EL (cell line): ENCODE measurements at places on chromosomes 3 and 15.
A peak's percentile ranks its signal among the peaks of the same experiment; 100 is the strongest.

- DNase-seq, result no peak
Observed at GRCh38 chr3:132984181-132984580, 54.0 kb upstream of the TMEM108 start.

DNA sequence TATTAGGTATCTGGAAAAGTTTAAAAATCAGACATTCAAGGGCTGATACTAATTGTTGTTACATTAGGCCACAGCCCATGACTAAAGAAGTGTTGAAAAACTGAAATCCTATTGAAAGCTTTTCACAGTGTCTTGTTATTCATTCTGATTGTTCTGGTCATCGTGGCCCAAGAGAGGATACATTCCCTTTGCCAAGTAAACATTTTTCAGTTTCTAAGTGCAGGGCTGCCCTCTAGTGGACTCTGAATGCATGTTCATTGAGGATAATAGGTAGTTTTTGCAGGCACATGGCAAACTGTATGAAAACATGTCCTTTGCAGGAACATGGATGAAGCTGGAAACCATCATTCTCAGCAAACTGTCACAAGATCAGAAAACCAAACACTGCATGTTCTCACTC, 181.1 kb downstream of the MYRIP start:
- DNase-seq, result peak; percentile 68

GRCh38 chr15:71425388-71425787, 310.1 kb downstream of the THSD4 start:
- no peak for DNase-seq

DNA sequence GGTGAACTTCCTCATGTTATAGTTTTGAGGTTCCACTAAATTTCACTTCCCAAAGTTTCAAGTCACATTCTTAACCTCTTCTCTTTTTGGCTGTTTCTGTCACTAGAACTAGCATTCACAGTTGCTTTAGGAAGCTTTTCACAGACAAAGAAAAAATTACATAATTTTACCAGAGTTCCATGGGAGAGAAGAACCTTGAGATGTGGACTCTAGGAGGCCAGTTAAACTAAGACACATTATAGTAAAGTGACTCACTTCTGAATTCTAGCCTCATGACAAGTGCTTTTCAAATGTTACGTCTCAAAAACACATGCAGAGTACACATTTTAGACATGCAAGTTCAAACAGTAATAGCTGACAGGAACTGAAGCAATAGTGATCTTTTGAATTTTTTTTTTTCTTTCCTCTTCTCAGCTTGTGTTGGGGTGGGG, 39.9 kb upstream of the LRTM1 start:
- peak; percentile 70 for DNase-seq

DNA sequence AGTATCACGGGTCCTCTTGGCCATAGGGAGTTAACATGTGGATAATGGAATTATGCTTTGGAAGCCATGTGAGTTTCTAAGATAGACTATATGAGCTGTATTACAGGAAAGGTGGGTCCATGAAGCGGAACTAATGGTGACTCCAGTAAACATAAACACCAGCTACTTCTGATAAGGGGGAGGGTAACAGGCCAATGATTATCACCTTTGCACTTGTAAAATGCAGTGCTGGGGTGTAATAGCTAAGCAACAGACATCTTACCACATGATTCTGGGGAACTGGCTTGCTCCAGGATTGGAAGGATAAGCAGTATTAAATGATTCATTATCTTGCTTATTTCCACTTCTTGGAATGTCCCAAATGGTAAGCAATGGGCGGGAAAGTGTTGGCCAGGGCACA, 61.4 kb upstream of the CD47 start:
- DNase-seq, result no peak

GRCh38 chr3:156705761-156706616, 31.6 kb downstream of the TIPARP start:
- no peak for DNase-seq

DNA sequence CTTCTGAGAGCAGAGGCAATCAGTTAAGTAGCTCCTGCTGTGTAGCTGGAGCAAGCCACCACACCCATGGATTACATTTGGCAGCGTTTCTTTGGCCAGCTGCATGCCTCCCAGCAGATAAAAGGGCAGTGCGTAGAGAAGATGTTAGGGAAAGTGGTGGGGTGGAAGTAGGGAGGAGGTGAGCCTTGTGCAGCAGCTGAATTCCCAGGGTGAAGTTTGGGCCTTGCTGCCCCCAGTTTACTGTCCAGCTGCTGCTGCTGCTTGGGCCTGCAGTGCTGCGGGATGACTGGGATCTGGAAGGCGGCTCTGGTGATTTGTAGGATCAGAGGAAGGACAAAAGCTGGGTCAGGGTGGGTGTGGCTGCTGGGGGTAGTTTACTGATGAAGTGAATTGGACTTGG, 318.7 kb upstream of the C2CD4B start:
- no peak for DNase-seq

- DNase-seq, result no peak
Observed at GRCh38 chr3:78642226-78643035, 1125.4 kb downstream of the ROBO1 start.

DNA sequence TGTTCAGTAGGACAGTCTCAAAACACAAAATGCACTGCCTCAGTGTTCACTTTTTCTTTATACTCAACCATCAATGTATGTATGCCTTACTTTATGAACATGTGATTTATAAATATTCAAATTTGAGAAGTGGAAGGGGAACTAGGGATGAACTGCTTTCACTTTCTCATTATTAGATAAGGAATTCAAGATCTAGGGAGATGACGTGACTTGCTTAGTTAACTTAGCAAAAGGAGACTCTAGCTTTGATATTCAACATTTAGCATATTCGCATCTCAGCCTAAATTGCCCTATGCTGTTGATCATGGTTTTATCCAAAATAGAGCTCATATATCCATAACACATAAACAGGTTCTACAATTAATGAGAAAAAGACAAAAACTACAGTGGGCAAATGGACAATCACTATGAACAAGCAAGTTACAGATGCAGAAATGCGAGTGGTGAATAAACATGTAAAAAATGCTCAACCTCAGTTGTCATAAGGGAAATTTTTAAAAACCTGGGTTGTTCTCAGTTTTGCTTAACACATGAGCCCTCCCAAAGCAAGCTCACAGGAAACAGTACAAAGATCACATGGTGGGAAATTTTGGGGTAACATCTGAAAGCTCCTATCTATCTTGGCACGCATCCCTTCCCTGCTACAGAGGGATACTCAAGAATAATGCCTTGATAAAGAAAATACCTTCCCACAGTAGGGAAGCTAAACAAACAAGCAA, 269.8 kb downstream of the THRB start:
- DNase-seq, result no peak

- no peak for DNase-seq
Observed at GRCh38 chr3:152760024-152760563, 74.8 kb upstream of the P2RY1 start.

GRCh38 chr3:17836919-17837318, 94.5 kb upstream of the TBC1D5 start:
- DNase-seq, result no peak

DNA sequence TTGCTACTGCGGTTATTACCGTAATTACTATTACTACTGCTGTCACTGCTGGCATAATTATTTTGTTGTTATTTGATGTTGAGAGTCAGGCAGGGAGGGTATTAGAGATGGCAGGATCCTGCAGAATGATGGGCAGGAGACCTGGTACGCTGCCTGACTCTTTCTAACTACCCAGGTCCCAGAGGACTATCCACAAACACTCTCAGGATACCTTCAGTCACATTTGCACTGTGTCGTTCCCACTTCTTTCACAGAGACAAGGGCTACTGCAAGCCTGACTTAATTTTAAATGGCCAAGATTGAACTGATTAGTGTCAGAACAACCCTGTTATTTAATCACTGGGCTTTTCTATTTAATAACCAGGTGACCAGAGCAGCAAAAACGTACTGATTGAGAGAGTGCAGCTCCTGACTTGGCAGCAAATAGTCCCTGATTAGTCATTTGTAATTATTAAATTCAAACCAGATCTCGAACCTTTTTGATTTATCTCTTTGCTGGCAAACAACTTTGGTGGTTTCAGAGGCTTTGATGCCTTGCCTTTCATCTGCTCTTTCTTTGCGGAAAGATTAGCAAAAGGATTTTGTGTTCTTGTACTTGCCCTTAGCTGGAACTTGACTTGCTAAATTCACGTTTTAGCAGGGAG, 88.8 kb upstream of the ARHGEF3 start:
- DNase-seq, result no peak

DNA sequence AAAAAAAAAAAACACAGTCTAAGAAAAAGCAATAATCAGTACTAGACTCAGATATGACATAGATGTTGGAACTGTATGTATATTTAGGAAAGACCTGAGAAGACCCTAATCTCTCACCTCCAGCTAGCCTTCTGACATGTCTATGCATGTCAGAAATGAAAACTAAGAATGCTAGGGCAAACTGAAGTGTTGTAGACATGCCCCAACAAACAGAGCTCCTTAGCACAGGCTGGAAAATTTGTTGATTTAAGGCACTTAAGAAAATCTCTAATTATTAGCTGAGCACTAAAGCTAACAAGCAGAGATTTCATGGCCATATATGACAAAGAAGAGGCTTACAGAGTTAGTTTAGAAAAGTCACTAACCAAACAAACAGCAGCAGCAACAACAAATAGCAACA, 45.5 kb upstream of the PRSS50 start:
- DNase-seq, result no peak

DNA sequence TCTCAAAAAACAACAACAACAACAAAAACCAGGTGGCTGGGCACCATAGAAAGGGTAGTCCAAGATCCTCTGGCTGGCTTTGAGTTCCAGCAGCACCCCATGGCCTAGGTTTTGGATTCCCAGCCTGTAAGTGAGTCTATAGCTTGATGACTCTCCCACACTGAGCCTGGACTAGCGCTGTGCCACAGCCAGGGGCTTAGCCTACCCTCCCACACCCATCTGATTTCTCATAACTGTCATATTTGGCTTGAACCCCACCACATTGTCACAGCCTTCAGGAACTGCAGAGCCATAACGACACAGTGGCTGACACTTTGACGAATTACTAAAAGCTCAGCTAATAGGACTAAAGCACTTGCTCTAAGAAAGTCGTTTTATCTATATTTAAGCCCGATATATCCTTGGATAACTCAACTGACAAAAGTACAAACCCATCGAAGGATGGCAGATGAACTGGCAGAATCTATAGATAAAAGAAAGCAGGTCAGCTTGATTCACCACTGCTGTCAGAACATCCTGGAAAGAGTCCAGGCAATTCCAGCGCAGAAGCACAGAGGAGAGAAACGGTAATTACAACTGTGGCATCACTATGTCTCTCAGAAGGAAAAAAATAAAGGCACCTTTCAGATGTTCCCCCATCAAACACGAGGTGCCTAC, 62.1 kb downstream of the HOMER2 start:
- DNase-seq, result no peak

- DNase-seq, result no peak
Observed at GRCh38 chr3:151871639-151872468, 1.6 kb upstream of the SUCNR1 start.

- DNase-seq, result peak; percentile 1
Observed at GRCh38 chr3:20739814-20740213, 553.8 kb upstream of the SGO1 start.

DNA sequence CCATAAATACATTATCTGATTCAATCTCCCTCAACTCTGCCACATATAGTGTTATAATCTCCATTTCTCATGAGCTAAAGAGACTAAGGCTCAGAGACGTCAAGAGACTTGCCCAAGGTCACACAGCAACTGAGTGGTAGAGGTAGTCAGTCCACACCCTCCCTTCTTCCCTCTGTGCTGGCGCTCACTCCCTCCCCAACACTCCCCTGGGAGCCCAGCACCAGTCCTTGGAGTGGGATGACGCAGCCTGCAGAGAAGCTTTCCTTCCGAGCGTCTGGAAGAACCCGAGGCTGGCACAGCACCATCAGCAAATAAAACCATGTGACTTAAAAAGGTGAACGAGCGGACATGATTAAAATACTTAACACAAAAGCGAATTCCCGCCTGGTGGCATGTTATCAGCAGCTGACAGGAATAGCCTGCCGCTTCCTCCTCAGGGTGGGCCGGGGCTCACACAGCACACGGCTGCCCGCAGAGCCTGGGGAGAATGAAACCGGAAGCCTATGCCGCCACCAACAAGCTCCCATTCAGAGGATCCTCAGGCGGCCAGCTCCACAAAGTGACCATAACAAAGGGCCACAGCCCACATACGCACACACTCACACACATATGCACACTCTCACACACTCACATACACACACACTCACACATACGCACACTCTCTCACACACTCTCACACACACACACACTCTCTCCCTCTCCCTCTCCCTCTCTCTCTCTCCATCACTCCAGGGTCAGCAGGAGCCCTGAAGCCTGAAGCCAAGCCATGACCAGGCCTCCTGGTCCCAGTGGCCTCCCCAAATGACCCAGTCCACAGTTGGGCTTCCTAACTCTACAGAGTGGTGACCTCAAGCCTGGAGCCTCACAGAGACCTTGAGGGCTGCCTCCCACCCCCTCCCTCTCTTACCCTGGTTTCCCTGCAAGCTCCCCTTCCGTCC, 120.5 kb downstream of the XXYLT1 start:
- DNase-seq, result no peak
